Muscle of back (tissue), 13 donors: ENCODE measurements at places on chromosomes 7 and 10.

GRCh38 chr10:122267849-122268737 is 3.0 kb upstream of the BTBD16 start:
- DNase-seq = no peak

GRCh38 chr7:142739923-142740492 is 9.3 kb upstream of the PRSS1 start:
- DNase-seq = no peak

DNA sequence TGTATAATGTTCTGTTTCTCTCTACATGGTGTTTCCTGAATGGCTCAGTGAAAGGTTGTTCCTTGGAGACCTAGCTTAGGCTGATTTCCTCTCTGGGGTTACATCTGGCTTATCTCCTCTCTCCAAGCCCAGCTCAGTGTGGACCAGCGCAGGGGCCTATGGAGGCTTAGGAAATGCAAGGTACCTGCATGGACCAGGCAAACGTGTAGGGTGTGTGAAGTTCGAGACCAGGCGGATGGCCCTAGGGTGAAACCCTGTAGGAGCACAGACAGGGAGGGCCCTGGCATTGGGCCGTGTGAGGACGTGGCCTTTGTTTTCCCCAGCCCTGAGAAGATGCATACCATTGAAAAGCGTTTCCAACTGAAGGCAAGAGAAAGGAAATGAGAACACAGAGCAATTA is 59.0 kb downstream of the DOCK1 start:
- no peak for DNase-seq

DNA sequence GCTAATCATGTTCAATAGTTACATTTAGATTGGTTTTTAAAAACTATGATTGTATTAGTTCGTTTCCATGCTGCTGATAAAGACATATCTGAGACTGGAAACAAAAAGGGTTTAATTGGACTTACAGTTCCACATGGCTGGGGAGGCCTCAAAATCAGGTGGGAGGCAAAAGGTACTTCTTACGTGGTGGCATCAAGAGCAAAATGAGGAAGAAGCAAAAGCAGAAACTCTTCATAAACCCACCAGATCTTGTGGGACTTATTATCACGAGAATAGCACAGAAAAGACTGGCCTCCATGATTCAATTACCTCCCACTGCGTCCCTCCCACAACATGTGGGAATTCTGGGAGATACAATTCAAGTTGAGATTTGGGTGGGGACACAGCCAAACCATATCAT is 34.1 kb upstream of the CC2D2B start:
- DNase-seq = no peak

DNA sequence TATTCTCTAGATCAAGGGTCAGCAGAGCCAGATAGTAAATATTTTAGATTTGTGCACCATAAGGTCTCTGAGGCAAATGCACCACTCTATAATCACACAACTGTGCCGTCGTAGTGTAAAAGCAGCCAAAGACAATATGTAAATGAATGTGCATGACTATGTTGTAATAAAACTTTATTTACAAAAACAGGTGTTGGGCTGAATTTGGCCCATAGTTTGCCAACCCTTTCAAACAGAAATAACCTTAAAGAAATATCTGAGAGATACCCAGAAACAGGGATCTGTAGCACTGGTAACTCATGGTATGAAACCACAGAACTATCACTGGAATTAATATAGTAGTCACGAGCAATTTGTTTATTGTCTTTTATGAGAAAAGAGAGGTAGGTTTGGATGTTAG is 86.0 kb downstream of the ARID5B start:
- no peak for DNase-seq

DNA sequence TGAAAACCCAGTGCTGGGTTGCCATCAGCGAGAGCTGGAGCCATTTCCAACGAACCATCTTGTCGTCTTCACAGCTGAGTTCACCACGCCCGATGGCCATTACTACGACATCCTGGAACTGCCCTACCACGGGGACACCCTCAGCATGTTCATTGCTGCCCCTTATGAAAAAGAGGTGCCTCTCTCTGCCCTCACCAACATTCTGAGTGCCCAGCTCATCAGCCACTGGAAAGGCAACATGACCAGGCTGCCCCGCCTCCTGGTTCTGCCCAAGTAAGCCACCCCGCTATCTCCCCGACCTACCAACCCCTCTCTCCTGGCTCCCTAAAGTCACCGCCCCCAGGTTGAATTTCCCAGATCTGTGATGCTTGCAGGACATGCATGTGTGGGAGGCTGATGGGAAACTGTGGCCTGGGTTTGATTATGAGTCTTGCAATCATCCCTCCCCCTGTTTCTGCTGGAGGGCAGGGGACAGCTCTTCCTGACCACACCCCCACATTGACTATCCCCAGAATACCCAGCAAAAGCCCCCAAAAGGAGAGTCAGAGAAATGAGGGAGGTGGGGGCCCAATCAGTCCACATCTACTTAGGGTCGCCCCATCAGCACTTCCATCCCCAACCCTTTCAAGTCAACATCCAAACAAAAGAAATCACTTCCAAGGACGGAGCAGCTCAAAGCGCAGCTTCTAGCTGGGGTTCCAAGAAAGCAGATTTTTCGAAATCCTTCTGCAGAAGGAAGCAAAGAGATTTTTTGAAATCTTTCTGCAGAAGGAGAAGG is 6.9 kb downstream of the SERPINE1 start:
- no peak for DNase-seq

DNA sequence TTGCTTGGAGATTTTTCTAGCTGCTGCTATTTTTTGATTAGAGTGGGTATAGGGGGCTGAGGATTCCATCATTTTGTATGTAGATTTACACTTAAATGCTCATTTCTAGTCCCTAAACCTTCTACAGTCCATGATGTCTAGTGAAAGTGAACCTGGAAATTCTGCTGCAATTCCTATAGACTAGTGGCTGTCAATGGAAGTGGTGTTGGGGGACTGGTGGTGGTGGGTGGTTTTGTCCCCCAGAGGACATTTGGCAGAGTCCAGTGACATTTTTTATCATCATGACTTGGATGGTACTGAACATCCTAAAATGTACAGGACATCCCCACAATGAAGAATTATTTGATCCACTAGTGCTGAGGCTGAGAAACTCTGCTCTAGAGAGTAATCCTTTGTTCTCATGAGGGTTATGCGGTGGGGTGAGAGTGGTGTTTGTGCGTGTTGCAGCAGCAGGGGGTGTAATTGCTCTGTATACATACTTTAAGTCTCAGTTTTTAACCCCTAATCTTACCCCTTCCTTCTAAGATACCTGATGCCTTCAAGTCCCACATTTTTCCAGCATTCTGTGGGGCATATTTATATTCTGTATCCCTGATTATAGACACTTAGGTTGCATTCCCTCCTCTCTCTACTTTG is 35.0 kb downstream of the KIF11 start:
- DNase-seq = no peak

GRCh38 chr10:69558559-69558958 is 14.7 kb downstream of the NEUROG3 start:
- DNase-seq = no peak

DNA sequence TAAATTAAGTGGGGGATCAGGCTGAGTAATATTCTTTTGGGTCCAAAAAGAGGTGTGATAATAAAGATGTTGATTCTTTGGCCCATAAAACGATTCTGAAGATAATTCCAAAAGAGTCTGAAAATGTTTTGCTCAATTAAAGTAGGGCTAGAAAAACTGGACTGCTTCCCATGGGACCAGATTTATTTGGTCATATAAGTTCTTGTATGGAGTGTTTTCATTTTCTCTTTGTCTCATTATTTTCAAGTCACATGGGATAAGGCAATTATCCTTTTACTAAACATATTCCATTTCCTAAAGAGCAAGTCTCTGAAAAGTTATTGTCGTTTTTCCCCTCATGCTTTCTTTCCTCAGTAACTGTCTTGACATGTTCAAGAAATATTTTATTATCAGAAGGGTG is 41.5 kb downstream of the CDK6 start:
- no peak for DNase-seq

DNA sequence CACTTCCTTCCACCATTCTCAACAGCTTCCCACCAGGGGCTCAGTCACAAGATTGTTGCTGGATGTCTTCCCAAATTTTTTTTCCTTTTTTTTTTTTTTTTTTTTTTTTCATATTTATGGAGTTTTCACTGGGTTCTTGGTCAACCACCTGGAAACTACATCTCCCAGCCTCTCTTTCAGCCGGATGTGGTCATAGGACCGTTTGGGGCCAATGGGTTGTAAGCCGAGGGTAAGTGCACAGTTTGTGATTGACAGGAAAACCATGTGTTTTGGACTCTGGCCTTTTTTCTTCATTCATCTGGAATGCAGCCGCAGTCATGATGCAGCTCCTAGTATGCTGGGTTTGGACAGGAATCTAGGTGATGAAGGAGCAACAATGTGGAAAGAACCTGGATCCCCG is 337.1 kb upstream of the FOXK1 start:
- DNase-seq = no peak

GRCh38 chr7:73703225-73703624 is 16.2 kb downstream of the STX1A start:
- no peak for DNase-seq

DNA sequence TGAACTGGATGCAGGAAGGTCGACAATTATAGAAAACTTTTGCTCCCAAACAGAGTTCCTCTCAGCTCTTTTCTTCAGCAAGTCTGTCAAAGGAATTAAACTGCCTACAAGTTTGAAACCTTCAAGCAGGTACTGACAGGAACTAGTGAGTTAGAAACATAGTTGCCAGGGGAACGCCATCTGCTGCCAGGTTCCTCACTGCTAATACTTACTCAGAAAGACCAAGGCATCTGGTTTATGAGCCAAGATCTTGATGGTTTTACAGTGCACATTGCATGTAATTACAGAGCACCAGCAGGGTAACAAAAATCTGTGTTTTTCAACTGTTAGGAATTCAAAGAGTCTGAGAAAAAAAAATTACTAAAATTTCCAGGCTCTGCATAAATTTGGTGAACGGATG is 300.0 kb upstream of the NRG3 start:
- no peak for DNase-seq

GRCh38 chr10:29850371-29850770 is 209.0 kb downstream of the JCAD start:
- DNase-seq = no peak

DNA sequence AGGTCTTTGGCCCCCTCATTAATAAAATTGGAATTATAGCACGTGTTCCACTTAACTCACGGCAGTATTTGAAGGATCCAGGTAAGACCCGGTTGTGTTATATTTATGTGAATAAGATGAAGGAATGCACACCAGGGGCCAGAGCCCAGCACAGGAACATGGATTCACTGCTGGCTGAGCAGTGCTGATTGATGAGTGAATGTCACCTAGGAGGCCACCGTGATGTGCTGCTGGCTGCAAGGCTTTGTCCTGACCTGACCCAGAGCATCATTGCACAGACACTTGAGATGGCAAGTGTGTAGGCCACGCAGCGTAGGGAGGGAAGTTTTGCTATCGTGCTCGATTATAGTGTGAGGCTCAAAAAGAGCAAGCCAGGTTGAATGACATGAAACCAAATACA is 350.7 kb upstream of the MGMT start:
- DNase-seq = no peak

- DNase-seq = peak; percentile 70
Measured at GRCh38 chr10:129968853-129969183, 4.7 kb upstream of the EBF3 start.

DNA sequence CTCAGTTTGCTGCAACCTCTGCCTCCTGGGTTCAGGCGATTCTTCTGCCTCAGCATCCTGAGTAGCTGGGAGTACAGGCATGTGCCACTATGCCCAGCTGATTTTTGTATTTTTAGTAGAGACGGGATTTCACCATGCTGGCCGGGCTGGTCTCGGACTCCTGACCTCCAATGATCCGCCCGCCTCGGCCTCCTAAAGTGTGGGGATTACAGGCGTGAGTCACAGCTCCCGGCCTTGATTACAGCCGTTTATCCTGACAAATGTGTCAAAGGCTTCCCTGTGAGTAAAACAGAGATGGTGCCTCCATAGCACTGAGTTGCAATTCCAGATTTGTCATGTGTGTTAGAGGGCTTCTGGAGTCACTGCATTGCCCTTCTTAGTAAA is 273.7 kb downstream of the CCDC3 start:
- DNase-seq = no peak

DNA sequence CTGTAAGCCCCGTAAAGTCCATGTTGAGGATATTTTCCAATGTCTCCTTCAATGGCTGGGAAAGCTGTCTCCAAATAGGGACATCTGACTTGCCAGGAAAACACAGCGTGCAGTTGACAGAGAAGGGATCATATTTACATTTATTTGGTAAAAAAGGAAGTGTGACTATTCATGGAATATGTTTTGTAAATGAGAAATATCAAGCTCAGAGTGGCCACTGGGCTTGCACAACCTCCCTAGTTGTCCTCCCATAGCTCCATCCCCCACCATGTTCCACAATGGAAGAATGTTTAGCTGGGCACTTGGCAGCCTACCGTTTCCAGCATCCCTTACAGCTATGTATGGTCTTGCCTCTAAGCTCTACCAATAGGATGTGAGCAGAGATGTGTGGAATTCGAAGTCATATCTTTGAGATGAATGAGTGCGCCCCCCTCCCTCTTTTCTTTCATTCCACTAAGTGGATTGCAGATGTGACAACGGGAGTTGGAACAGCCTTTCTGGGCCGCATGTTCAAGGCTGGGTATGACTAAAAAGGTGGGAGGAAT is 306.6 kb upstream of the ZMIZ1 start:
- DNase-seq = no peak

DNA sequence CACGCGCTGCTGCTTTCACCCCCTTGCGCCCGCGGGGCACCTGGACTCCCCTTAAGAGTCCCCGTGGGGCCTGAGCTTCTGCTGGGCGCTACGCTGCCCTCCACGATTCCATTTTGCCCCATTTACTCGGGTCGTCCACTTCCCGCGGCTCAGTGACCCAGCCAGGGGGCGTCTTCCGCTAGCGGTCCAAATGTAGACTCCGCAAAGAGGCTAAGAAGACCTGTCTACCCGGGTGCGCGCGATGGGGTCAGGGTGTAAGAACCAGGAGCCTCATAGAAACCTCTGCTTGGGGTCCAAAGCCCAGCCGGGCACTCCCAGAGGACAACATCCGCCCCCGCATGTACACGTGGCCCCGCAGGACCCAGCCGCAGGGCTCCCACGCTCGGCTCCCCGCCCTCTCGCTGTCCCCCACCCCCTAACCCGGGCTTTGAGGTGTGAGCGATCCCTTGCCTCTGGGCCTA is 5.2 kb upstream of the HMX2 start:
- DNase-seq = no peak
